ENCODE measurements at places on chromosomes 2 and 18. TPM values are rescaled to one million over a fixed set of nuclear protein-coding genes. Genes with fewer than 3 reads are reported as not detected.

ZSWIM2 gene
- total RNA-seq: not detected

FRZB gene
- total RNA-seq: not detected

DNA sequence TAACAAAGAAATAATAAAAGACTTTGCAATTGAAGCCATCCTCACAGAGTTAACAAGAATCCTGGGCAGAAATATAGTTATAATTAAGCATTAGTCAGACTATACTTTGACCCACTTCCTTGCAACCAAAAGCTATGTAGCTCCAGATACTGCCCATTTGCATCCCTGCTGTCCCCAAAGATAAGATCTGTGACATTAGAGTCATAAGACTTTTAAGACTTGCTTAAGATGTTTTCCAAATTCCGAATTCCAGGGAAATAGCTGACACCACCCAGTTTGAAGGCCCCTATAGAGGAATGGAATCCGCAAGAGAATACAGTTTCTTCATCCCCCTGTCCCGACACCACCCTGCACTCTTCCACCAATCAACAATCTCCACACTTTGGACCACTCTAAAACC lies 69.5 kb upstream of the TLK1 start:
- DNase-seq: no peak

GRCh38 chr2:171307560-171307959 lies 126.2 kb downstream of the METTL8 start:
- no peak for DNase-seq

OXER1 gene
- total RNA-seq: not detected

GPATCH11 gene
- total RNA-seq: 7.4 TPM

UPP2 gene
- not detected for total RNA-seq

TYW5 gene
- total RNA-seq: 8.4 TPM

DNA sequence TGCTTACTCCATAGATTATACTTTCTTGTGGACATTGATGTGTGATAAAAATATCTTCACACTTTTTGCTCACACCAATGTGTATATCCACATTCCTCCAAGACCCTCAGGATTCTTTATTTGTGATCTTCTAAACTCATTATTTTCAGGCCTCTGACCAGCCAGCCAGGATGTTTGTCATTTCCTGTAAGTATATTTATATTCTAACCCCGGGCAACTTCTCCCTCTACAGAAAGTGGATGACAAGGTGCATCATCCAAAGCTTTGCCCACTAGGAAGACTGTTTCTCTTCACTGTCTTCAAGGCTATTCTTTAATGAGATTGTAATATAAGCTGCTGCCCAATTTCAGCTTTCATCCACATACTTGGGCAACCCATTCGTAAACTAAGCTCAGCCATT lies 3.6 kb upstream of the CWC22 start:
- no peak for DNase-seq

DNA sequence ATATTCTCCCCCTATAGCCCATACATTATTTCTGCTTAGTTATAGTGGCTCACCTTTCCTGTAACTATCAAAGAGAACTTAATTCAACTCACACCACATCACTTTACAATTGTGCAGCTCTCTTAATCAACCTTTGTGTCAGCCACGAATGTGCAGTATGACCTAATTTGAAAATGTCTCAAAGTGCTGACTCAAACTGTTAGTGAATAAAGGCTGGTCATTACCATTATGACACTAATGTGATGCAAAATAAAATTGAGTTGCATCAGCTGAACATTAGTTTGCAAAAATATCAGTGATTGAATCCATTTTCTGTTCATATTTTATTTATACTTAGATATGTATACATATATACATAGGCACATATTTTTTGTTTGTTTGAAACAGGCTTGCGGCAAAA lies 251.8 kb downstream of the MEIS1 start:
- peak; percentile 45 for DNase-seq

- no peak for DNase-seq
These were observed 33.6 kb downstream of the WDSUB1 start for GRCh38 chr2:159252905-159253304.

DNA sequence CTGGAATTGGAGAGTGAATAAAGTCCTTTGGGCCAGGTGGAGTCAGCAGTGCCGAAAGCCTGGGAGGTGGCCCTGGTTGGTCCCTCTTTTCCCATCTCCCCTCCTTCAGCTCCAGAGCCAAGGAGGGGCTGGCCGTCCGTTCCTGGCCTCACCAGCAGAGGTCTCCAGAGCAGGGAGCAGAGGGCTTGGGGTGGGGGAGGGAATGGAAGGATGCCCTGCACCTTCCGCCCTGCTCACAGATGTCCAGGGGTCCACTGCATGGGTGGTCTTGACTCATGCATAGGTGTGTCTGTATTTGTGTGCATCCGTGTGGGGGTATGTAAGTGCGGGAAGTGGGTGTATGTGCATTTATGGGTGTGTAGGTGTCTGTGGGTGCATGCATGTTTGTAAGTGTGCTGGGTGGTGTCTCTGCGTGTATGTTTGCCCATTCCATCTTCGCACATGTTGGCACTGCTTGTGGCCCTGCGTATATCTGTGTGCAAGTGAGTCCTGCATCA lies 201.8 kb downstream of the ZFP36L2 start:
- DNase-seq: no peak

GRCh38 chr2:39529836-39530235 lies 92.8 kb upstream of the MAP4K3 start:
- DNase-seq: no peak

CYBRD1 gene
- 33.0 TPM for total RNA-seq

GRCh38 chr18:74197705-74198341 lies 49.5 kb downstream of the TIMM21 start:
- DNase-seq: no peak

- DNase-seq: no peak
These were observed 1219.8 kb upstream of the ZEB2 start for GRCh38 chr2:145739681-145740080.

GRCh38 chr2:32002406-32002805 lies 8.4 kb downstream of the MEMO1 start:
- no peak for DNase-seq

FAM237A gene
- not detected for total RNA-seq

DNA sequence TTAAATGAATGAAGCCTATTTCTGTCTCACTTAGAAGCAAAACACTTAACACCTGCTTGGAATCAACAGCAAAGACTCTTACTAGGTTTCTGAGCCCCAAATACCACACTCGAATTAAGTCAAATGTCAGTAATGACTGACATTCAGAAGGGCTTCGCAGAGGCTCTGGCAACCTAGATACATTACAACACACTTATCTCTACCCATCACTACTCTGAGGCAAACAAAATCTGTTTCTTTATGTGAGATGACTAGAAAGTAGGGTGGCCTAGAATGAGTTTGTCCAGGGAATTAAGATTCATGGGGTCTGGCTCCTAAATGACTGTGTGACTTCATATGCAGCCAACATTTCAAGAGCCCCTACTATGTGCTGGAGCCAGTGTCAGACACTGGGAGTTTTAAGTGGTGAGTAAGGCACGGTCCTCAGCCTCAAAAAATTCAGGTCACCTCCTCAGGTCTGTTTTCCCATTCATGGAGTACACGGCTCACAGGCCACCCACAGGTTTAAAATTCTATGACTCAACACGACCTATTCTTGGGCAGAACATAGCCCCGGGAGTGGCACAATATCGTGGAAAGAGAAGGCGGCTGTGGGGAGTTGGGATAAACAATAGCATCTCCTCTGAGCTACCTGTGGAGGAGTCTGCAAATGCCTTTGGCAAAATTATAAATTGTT lies 150.3 kb upstream of the ZFP36L2 start:
- DNase-seq: no peak

- no peak for DNase-seq
These were observed 79.1 kb upstream of the ZFP36L2 start for GRCh38 chr2:43305517-43305916.

DNA sequence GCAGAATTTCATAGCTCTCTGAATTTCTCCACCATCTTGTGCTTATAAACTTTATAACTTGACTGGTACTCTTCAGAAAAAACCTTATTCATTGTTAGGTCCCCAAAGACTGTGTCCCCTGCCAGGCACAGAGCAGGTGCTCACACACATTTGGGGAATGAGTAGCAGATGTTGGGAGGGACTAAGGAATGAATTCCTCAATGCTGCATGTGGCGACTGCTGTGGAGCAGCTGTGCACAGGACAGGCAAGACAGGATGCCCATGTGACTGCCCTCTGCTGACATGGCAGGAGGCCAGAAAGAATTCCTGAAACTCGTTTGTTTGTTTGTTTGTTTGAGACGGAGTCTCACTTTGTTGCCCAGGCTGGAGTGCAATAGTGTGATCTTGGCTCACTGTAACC lies 122.3 kb upstream of the ITGA6 start:
- no peak for DNase-seq

DNA sequence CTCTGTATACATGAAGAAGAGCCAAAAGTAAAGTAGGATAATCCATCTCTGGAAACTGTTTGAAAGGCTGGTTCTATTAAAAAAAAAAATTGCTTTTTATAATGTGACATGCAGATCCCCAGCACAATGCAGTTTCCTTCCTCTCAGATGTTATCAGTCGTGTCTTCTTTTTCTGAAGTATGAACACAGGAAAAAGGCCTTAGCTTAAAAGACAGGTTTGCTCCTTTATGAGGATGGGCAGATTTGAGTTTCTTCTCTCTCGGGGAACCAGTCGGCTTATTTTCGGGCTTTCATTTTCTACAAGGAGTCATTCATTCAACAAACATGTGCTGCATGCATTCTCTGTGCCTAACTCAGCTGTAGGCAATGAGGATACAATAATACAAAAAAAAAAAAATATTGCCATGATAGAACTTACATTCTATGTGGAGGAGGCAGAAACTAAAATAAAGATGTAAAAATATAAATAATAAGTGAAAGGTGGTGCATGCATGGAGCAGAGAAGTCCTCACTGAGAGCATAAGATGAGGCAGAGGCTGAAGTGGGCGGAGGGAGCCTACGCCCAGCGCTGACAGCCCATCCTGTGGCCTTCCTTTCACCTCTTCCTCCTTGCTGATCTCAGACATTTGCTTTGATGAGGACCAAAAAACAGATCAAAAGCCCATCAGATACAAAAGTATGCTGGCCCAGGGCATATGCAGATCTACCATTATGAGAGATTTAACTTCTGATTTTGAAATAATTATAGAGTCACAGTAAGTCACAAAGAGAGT lies at the start of gene CD226:
CD226 (minus strand) TSS at position 513 of the 773 bp plus-strand sequence; CDS start at position 46, 467 bp downstream.
- DNase-seq: no peak

GRCh38 chr2:196219671-196220070 lies 48.3 kb upstream of the STK17B start:
- no peak for DNase-seq

BIRC6 gene
- total RNA-seq: 52.1 TPM

GRCh38 chr2:107808959-107809358 lies 17.7 kb upstream of the RGPD4 start:
- no peak for DNase-seq

DNA sequence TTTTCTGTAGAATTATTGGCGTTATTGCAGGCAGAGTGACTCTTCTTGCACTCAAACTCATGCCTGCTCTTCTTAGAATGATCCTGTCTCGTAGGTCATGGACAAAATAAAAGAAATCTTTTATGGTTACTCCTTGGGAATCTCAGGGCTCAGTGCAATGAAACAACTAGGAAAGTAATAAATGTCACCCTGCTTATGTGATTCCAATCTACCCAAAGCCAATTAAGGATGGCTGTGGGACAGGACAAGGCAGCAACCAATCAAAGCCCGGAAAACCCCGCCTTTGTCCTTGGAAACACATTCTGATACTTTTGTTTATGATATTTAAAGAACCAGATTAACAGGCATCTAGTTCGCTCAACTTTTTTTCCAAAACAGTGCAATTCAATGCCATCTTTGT lies 53.0 kb downstream of the GRB14 start:
- DNase-seq: no peak

DNA sequence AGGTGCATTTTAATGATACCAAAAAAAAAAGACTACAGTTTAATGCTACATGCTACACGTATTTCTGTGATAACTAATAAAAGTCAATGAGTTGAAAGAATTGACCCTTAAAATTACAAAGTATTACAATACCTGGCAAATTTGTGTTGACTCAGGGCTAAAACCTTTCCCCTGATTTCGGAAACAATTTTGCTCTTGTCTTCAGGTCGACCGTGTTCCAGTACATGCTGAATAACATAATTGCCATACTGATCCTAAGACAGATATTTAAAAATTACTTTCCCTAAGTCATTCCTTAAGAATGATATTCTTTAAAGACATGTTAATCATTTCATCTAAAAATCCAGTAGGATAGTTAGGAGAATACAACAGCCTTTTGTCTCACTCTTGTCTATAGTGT lies 29.8 kb upstream of the SDC1 start:
- DNase-seq: no peak

ALLC gene
- total RNA-seq: not detected

DNA sequence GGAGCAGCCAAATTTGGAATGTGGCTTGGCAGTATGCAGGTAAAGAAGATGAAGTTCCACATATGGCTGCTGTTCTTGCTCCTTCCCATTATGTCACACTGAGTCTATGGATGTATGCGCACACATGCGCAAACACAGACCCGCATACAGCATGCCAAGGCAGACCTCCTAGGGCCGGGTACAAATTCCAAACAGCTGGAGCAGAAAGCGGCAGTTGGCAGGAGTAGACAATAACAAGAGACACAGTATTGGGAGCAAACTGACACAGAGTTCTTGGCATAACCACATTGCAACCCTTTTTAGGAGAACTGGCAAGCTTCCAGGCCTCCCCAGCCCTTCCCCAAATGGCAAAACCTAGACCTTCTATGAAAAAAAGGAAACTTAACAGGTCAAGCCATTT lies 268.9 kb downstream of the SP3 start:
- no peak for DNase-seq

DNA sequence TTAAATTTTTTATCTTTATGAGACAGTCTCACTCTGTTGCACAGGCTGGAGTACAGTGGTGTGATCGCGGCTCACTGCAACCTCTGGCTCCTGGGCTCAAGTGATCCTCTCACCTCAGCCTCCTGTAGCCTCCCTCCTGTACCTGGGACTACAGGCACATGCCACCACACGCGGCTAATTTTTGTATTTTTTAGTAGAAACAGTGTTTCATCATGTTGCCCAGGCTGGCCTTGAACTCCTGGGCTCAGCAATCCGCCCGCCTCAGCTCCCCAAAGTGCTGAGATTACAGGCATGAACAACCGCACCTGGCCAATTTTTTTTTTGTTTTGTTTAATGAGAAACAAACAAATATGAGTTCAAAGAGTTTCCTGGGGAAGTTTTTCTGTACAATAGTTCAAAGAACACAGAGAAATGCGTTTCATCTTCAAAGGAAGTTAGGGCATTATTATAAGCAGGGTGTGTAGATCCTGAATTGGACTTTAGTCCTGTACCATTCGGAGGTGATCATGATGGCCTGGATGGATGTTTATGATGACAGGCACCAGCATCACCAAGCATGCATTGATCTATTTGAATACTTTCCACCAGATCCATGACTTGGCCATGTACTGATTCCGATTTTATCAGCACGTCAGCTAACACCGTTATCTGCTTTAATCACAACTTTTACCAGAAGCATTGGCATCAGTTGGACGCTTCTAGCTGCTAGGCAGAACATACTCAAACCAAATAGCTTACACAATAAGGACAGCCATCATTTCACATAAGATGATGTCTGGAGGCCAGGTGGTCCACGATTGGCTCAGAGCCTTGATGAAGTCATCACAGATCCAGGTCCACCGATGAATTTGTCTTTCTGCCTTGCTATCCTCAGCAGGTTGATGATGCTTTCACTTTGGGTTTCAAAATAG lies 28.9 kb downstream of the TCF23 start:
- DNase-seq: no peak

TLX2 gene
- not detected for total RNA-seq

- DNase-seq: no peak
These were observed 134.4 kb upstream of the LTBP1 start for GRCh38 chr2:32812316-32812715.

Measured in foreskin keratinocyte (primary cell).